Activated T-cell treated with anti-CD3 and anti-CD28 coated beads for 4 hours (primary cell): ENCODE measurements at places on chromosomes 7 and 10.

DNA sequence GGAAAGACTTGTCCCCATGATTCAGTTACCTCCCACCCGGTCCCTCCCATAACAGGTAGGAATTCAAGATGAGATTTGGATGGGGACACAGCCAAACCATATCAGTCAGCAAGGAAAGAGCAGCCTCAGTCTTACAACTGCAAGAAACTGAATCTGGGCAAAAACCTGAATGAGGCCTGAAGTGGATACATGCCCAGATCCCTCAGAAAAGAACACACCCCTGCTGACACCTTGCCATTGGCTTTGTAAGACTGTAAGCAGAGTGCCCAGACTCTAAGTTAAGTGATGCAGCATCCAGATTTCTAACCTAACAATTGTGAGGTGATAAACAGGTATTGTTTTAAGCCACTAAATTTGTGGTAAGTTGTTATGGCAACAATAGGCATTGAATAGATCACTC, 670.8 kb downstream of the SORCS1 start:
- no peak for DNase-seq

DNA sequence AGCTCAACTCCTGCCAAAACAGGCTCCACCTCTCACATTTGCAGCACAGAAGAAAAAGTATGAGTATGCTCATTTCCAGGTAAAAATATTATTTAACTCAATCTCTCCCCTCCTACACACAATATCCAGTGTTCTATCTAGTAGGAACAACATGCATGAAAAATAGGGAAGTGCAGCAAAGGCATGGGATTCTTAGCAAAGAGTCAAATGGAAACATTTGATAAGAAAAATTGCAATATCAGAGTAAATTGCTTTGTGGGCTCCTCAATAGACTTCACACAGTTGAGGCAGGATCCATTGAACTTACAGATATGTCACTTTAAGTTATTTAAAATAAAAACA, 150.9 kb downstream of the ANK3 start:
- DNase-seq, result no peak

DNA sequence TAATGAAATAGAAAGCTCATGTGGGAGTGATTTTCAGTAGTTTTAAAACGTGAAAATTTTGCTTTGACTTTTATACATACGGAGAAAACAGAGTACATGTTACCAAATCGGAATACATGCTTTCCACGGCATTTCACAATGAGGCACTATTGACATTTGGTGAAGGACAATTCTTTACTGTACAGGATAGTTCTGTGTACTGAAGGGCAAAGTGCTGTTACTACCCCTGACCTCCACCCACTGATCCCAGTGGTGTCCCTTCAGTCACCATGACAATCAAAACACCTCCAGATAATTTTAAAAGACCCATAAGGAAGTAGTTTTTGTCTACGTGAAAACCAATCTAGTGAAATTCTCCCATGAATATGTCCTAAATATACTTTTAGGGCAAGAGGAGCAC, 33.1 kb upstream of the ANK3 start:
- DNase-seq, result no peak

GRCh38 chr7:51789489-51789888, 472.9 kb upstream of the COBL start:
- DNase-seq, result no peak

DNA sequence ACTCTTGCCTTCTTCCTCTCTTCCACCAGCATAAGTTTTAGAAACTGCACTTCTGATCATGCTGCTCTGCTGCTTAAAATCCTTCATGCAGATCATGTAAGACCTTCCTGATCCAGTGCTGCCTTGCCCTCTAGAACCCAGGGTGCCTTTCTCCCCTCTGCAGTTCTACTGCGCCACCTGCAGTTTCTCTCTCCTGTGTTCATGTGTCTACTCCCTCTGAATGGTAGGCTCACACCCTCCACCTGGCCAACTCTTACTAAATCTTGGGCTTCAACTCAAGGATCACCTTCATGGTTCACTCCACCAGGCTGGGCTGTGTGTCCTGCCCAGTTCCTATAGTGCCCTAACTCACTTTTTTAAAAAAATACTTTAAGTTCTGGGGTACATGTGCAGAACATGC, 174.6 kb upstream of the ITGB1 start:
- no peak for DNase-seq

DNA sequence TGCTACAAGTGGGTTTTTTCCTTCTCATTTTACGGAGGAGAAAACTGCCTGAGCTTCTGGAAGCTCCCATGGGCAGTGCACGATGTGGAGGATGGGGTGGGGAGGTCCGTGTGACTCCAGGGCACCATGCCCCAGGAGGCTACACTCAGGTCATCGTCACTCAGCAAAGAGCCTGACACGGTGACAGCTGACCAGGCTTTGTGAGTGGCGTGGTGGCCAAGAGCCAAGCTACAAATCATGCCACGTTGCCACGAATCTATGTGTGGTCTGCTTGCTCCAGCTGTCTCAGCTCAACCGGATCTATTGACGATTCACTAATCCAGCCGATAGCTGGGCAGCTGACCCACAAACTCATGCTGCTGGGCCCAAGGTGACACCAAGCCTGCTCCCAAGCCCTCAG, 27.6 kb upstream of the C10orf71 start:
- no peak for DNase-seq

GRCh38 chr10:96448021-96448457, 65.7 kb downstream of the TLL2 start:
- DNase-seq, result no peak

DNA sequence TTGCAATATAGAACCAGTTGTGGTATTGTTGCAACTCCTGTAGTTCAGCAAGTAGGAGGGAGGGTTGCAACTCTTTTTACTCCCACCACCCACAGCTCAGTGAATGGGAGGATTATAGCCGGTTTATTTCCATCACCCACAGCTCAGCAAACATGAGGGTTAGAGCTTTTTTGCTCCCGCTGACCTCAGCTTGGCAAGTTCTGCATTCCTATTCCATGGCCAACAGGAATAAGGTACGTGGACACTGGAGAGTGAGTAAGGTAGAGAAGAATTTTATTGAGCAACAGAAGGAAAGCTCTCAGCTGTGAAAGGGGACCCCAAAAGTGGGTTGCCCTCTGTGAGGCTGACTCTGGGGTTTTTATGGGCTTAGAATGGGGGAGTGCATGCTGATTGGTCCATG, 167.1 kb upstream of the SMIM30 start:
- DNase-seq, result no peak

GRCh38 chr7:123823898-123824753, 20.8 kb upstream of the HYAL4 start:
- peak; percentile 30 for DNase-seq

DNA sequence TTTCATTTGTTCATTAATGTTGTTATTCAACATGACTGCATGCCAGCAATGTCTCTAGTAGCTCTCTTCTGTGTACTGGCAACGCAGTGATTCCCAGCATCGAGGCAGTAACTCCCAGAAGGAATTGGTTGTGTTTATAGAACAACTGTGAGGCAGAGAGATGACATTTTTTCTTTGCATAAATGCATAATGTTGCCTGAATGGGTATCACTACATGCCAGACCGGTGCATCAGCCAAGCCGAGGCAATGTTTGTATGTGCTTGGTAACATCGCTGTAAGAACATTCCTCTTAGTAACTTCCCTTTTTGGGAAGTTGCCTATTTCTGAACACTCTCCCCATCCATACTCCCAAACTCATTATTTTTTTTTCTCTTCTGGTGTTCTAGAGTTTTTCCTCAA, 182.9 kb downstream of the HTR7 start:
- no peak for DNase-seq

DNA sequence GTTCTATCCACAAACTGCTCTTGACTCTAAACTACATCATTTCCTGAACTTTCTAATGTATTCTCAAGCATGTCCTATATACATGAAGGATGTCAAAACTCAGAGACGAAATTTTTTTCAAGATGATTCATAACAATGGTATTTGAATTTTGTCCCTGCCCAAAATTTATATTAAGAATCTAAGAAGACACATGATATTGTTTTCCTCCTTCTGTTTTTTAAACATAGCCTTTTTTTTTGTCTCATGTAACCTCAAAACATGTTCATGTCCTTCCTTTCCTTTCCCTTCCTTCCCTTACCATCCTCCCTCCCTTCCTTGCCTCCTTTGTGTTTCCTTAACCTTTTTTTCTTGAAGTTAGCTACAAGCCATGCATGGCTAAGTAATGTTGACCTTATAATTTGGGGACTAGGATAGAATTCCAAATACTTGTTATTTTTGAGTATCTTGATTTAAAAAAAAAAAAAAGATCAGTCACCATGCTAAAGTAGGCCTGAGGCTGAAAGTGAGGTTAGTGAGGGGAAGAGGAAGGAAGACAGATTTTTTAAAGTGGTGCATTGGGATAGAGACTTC, 163.0 kb downstream of the SUGCT start:
- no peak for DNase-seq

- DNase-seq, result no peak
These were observed 16.0 kb upstream of the OLAH start for GRCh38 chr10:15027741-15028140.

GRCh38 chr10:107213861-107214260, 49.4 kb upstream of the SORCS1 start:
- no peak for DNase-seq

GRCh38 chr7:26487780-26488515, 196.3 kb downstream of the SNX10 start:
- no peak for DNase-seq

DNA sequence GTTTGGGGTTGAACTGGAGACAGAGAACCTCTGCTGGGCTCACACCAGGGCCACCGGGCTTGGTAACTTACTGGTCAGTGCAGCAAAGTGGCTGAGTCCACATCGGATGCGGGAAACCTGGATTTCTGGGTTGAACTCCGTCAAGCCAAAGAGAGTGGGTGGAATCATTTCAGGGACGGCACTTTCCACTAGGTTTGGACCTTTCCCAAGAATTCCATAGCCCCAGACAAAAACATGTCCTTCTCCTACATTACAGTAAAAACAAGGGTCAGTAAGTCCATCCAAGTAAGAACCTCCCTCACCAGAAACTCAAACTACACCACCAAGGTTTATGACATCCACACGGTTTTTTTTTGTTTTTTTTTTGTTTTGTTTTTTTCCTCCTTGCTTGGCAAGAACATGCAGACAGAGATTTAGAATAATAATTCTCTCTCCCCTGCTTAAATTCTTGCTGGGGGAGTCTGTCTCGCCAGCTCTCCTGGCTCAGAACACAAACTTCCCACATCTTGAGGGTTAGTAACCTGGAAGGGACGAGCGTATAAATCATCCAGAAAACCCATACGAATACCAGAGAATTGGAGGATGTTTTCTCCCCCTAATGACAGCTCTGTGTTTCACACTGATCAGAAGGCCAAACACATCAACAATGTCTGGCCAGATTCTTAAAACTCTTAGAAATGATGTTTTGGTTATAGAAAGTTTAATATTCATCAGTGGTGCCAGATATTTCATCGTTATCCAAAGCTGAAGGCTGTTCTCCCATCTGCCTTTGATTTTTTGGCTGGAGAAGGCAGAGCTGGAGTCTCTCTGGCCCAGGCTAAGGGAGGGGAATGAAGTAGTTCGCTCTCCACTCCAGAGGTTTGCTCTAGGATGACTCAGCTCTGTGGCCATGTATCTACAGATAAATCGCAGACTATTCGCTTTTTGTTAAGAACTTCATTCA, 17.5 kb downstream of the RCC1L start:
- no peak for DNase-seq

- no peak for DNase-seq
These were observed 30.3 kb downstream of the TFPI2 start for GRCh38 chr7:93860261-93860660.

DNA sequence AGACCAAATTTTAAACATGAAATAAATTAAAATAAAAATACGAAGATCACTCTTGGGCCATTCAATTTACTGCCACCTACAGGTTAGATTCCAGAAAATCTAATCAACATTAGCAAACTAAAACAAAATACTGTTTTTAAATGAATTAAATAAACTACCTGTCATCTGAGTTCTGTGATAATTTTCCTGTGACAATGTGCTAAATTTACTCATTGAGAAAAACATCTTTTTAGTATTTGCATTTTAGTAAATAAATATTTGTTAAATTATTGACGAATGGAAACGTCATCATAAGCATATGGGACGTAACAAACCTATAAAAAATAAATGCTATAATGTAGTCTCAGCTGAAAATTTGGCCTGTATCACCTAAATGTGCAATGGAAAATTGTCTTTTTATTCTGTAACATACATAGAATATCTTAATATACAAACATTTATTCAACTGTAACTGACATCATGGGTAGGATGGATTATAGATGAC, 72.1 kb downstream of the ITGB8 start:
- no peak for DNase-seq

DNA sequence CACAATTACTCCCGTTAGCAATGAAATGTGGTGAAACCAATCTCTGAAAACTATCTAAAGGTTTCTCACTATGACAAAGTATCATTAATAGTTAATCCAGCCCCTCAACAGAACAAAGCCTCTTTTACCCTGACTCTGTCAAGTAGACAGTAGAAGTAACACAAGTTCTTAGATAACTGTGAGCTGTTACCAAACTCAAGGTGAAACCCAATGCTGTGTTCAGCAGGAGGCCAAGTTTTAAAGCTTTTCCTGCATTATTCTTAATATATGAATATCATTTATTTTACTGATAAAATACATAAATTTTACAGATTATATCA, 109.1 kb downstream of the SRPK2 start:
- no peak for DNase-seq

GRCh38 chr10:62109587-62110293, 158.9 kb downstream of the RTKN2 start:
- DNase-seq, result no peak

DNA sequence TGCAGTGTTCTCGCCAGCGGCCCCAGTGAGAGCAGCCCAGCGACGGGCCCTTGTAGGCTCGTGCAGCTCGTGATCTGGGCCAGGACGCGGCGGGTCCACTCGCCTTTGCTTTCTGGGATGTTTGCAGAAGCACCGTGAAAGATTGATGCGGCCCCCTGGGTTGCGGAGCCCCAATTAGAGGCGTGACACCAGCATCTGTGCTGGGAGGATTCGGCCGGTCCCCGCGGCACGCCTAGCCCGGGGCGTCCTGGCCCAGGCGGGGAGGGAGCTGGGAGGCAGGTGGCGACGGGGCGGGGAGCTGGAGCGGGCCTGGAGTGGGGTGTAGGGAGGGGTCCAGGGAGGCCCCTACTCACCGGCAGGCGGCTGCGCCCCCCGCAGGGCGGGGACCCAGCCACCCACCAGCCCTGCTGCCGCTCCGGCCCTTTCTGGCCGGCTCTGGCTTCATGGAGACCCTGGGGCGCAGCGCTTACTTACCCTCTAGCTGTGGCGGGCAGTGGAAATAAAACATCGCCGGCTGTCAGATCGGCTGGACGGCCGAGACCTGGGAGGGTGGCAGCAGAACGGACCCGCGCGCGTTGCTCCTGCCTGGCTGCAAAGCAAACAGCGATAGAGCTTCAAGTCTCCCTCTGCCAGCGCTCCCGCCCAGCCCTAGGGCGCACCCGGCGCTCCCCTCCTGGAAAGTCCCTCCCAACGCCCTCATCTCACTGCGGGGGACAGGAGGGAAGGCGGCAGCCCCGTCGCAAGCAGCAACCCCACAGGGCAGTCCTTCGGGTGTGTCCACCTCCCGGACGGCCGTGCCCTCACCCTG, 752 bp downstream of the DRGX start:
- DNase-seq, result no peak

DNA sequence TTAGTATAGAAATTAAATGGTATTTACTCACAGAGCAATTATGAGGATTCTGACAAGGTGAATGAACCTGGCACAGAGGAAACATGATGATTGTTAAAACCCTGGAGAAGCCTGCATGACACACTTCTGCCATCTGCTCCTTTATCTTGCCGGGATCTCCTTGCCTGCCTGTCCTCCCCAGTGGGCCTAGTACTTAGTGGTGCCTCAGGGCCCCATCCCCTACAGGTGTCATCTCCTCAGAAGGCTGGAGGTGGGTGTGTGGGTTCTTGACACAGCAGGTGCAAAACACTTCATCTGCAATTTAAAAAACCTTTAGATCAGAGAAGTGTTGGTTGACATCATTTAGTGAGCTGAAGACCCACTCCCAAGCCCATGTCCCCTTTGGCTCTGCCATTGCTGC, 261.2 kb downstream of the ADRA2A start:
- DNase-seq, result no peak
